ENCODE measurements at places on chromosomes 3 and 15. TPM values are rescaled to one million over a fixed set of nuclear protein-coding genes. Genes with fewer than 3 reads are reported as not detected.
A peak's percentile ranks its signal among the peaks of the same experiment; 100 is the strongest.

GRCh38 chr15:58999694-59000093 lies 12.2 kb downstream of the RNF111 start:
- DNase-seq = no peak

- DNase-seq = no peak
Observed at GRCh38 chr3:191383124-191383523, 52.8 kb upstream of the UTS2B start.

LMLN gene
- 7.3 TPM for total RNA-seq

DNA sequence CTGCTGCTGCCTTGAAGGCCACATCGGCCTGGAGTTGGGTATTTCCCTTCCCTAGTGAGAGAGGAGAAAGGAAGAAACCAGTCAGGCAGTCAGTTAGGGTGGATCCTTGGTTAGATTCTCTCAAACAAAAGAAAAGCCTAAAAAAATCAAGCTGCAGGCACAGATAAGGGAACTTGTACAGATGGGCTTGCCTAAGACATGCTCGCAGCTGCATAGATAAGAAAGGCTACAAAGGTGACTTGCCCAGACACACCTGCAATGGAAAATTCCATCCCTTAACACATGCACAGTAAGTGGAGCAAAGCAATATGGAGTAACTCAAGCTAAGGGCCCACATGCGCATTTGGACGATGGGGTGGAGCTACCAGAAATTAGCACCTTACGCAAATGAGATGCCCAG lies 199.7 kb upstream of the ARPP21 start:
- no peak for DNase-seq

DNA sequence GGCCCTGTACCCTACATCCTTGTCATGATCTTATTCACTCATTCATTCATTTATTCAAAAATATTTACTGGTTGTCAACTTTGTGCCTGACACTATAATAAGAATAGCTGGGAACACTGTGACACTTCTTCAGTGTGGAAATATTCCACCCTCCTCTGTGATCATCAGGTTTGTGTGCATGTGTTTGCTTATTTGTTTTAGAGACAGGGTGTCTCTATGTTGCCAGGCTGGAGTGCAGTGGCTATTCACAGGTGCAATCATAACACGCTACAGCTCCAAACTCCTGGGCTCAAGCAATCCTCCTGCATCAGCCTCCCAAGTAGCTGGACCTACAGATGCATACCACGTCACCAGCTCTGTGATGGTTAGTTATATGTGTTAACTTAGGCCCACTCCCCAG lies 50.0 kb upstream of the PLCL2 start:
- no peak for DNase-seq

NAALADL2 gene
- not detected for total RNA-seq

DNA sequence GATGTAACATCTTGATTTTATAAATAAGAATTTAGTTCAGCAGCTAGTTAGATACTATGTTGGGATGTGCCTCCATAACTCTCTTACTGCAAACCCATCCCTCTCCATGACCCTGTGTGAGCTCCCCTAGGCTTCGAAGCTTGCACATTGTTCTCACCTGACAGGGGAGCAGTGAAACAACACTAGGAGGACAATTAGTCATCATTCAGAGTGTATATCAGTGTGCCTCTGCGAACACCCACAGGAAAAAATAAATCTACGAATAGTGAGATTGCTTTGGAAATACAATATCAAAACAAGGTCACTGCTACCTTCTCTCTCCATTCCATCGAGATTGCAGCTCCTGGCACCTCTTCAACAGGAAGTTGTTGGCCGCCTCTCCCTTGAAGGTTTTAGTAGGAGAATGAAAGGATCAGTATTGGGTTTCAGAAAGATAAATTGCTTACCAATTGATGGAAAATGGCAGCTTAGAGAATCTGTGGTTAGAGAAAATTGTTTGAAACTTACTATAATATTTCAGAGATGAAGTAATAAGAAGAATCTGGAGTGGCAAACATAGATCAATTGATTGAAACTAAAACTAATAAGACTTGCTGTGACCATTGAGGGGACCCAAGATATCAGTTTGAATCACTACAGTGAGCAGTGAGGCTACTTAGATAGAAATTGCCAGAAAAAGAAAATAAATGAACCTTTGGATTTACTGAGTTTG lies 103.2 kb downstream of the CHL1 start:
- DNase-seq = no peak

- no peak for DNase-seq
Observed at GRCh38 chr15:31498756-31499155, 172.1 kb downstream of the KLF13 start.

IL17RD gene
- total RNA-seq = 0.04 TPM

P2RY13 gene
- total RNA-seq = not detected

DNA sequence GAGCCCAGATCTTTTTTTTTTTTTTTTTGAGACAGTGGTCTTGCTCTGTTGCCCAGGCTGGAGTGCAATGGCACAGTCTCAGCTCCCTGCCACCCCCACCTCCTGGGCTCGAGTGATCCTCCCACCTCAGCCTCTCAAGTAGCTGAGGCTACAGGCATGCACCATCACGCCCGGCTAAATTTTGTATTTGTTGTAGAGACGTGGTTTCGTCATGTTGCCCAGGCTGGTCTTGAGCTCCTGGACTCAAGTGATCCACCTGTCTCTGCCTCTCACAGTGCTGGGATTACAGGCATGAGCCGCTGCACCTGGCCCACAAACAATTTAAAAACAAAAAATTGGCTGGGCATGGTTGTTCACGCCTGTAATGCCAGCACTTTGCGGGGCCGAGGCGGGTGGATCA lies 22.6 kb upstream of the SLC6A6 start:
- no peak for DNase-seq

DNA sequence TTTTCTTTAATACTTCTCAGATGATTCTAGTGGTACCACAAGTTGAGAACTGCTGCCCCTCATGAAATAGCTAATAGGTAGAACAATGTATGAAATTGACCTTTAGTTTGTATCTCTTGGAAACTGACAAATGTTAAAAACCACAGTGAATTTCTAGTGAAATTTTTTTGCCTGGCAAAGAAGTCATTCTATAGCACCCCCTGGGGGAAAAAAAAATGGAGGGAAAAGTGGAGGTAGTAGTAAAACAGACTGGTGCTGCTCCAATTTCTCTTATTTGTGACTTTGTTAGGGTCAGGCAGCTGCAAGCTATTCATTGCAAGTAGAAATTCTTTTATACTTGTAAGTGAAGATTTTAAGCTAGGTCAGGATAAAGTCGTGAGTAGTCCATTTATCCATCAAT lies 605.0 kb downstream of the NLGN1 start:
- no peak for DNase-seq

GRCh38 chr15:68389936-68390817 lies 41.8 kb downstream of the ITGA11 start:
- DNase-seq = no peak

GRCh38 chr15:62950462-62950931 lies 92.0 kb upstream of the TPM1 start:
- no peak for DNase-seq

TMEM207 gene
- total RNA-seq = not detected

GRCh38 chr3:110314512-110315114 lies 757.0 kb upstream of the NECTIN3 start:
- peak; percentile 31 for DNase-seq

DNA sequence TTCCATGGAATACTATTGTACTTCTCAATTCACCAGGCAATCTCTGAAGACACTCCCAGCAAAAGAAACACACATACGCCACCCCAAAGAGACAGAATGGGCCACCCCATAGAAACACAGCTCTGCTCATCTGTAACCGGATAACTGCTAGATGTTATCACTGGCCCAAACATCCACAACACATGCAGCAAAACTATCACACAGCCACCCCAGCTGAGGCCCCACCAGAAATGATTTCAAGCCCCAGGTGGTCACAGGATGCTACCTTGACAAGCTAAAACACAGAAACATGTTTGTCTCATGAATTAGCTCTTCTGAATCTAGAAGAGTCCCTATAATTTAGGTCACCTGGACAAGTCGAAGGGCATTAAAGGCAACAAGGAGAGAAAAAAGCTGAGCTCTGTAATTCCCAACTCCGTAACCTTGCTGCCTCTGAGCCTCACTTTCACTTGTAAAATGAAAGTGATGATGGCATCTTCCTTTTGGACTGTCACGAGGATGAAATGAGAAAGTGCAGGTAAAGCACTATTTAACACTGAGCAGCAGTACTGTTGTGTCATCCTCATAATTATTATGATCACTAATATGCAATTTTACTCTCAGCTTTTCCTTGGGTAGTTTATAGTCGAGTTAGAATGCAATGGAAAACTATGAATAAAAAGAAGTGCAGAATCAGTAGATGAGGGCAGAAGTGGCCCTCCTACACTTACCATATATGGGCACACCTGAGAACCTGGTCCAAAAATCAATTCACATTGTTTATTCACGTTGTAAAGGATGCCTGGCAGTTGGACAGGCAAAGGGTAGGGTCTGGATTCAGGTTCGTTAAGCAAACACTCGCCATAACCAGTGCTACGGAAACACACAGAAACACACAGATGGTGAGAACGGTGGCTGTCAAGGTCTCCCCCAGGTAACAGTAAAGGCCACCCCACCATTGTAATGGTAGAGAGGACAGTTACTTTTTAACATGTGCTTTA lies 38.6 kb downstream of the ADAMTS9 start:
- DNase-seq = no peak

DNA sequence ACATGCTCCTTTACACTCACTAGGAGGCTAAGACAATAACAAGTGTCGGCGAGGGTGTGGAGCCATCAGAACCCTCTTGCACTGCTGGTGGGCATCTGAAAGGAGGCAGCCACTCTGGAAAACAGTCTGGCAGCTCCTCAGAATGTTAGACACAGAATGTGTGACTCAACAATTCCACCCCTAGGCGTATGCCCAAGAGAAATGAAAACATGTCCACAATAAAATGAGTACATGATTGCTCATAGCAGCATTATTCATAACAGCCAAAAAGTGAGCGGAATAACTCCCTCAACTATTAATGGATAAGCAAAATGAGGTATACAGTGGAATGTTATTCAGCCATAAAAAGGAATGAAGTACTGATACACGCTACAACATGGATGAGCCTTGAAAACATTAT lies 57.8 kb downstream of the WNT7A start:
- no peak for DNase-seq

SLC28A1 gene
- not detected for total RNA-seq

GRCh38 chr3:183227586-183227985 lies 25.5 kb upstream of the B3GNT5 start:
- DNase-seq = no peak

GRCh38 chr15:62491642-62492041 lies 326.6 kb upstream of the C2CD4B start:
- no peak for DNase-seq

FSTL1 gene
- total RNA-seq = 0.53 TPM

HTR3E gene
- not detected for total RNA-seq

GRCh38 chr3:33579840-33580239 lies 138.2 kb downstream of the CLASP2 start:
- no peak for DNase-seq

All from CD8-positive, alpha-beta memory T cell (primary cell).